ENCODE measurements at places on chromosomes 4 and X. TPM values are rescaled to one million over a fixed set of nuclear protein-coding genes. Genes with fewer than 3 reads are reported as not detected.

- DNase-seq: no peak
These were observed 415.0 kb downstream of the CCSER1 start for GRCh38 chr4:90542216-90542615.

- peak; percentile 83 for DNase-seq
These were observed 185.5 kb downstream of the CEP135 start for GRCh38 chr4:56134266-56134665.

DNA sequence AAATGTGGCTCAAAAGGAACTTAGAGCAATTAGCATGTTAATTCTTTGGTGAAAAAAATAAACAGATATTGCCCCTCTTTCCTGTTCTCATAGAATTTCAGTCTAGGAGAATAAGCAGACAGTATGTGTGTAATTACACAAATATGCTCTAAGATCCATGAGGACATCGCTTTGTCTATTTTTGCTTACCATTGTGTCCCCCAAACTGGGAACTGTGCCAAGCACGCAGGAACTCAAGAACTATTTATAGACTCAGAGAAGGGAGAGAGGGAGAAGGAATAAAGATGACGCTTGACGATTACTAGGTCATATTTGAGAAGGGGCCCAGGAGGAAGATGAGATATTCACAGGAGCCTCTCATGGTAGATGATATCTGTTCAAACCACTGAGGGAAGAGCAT lies 692.6 kb downstream of the RAB28 start:
- peak; percentile 14 for DNase-seq

GRCh38 chrX:106484233-106484632 lies 127.5 kb upstream of the RADX start:
- no peak for DNase-seq

DNA sequence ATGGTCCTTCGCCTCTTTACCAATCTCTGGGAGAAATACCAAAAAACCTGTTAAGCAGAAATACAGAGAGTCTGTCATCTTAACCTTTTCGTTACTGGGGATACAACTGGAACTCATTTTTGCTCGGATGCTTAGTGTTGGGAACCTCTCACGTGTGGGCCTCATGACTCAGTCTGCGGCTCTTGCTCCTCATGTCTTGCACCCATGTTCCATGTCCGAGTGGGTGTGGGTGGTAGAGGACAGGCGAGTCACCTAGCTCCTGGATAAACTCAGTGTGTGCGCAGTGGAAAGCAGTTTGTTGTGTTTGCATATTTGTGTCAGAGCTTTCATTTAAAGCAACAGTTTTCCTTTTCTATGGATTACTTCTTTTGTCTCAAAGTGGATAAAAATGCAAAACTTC lies 70.6 kb downstream of the TNIP2 start:
- no peak for DNase-seq

GRCh38 chr4:169103966-169104412 lies 93.9 kb upstream of the CBR4 start:
- DNase-seq: no peak

DNA sequence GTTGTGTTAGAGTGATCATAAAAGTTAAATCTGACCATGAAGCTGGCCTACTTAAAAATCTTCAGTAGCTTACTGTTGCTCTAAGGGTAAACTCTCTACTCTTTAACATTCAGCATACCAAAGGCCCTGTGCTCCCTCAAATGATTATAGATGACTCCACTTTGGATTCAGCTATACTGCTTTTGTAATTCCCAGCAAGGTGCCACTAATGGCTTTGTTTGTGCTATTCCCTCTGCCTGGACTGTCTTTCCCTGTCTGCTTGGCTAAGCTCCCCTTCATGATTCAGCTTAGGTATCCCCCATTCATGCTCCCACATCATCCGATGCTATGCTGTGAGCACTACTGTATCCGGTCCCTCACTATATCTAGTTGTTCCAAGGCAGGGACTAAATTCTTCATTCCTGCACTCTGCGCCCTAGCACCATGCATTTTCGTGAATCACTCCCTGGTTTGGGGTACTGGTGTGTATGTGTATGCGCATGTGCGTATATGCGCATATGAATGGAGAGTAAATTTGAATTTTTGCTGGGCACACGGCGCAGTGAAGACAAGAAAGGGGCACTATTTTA lies 453 bp upstream of the PBDC1 start:
- DNase-seq: no peak

DNA sequence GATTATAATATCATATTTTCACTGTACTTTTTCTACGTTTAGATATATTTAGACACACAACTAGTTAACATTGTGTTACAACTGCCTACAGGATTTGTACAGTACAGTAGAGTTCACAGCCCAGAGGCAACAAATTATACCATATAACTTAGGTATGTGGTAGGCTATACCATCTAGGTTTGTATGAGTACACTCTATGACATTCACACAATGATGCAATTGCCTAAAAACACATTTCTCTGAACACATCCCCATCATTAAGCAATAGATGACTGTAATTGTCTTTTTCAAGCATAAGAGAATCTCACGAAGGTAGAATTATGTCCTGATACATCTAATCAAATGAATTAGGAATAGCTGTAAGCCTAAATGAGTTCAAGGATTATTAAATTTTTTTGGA lies 12.3 kb upstream of the TIGD2 start:
- no peak for DNase-seq

- DNase-seq: no peak
These were observed 753.6 kb downstream of the RPA4 start for GRCh38 chrX:97637289-97637688.

The TDO2 gene
- total RNA-seq: 6.2 TPM

The ZNF718 gene
- 0.02 TPM for total RNA-seq

The GLUD2 gene
- 0.43 TPM for total RNA-seq

The SAP30 gene
- total RNA-seq: 27.3 TPM

The DNAAF6 gene
- total RNA-seq: not detected

The POLA1 gene
- total RNA-seq: 19.7 TPM

The C4orf54 gene
- not detected for total RNA-seq

Measured in H4 (cell line).